GM18507 (cell line): ENCODE measurements at places on chromosomes 16 and 17.

GRCh38 chr17:28982131-28982793, 23.6 kb downstream of the SEZ6 start:
- peak; percentile 60 for DNase-seq

DNA sequence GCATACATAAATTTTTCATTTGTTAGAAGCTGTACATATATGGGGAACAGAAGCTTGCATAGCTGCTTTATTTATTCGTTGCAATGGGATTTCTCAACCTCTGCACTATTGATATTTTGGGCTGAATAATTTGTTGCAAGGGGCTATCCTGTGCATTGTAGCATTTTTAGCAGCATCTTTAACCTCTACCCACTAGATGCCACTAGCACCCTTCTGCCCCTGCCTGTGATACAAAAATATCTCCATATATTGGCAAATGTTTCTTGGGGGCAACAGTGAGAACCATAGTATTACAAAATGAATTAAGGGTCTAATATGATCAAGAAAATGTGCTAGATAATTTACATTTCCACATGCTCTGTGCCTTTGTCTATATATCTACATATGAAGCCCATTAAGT, 1401.0 kb downstream of the CDH11 start:
- DNase-seq: no peak

GRCh38 chr17:63519972-63520882, 2.9 kb upstream of the KCNH6 start:
- DNase-seq: no peak

DNA sequence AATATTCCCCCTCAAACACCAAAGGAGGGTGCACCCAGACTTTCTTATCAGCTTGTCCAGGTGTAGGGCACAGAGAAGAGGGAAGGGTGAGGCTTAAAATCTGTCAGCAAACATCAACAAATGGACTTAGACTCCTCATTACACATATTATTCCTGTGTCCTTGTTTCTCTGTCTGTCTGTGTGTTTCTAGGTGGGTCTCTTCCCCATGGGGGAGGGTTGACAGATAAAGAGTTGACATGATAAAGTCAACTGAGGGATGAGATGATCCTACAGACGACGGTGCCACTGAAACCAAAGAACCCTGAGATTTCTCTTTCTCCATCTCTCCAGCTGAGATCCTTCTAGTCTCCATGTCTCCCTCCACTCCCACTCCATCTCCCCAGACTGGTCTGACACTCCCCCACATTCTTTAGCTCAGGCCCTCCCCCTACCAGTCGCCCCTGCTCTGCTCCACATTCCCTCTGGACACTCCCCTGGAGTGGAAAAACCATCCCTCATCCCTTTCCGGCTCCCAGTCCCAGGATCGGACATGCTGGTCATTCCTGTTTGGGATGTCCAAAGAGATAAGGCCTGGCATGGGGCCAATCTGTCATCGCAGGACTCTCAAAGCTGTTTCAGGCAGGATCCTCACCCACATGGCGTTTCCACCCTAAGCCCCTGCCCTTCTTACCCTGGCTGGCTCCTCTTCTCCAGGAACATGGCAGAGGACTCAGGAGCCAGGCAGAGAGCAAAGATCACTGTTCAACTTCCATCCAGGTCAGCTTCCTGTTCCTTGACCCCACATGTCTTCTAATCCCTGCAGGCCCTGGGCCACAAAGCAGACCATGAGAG, 2.9 kb upstream of the ITGA3 start:
- DNase-seq: no peak

GRCh38 chr16:66703406-66704215, 7.1 kb upstream of the CMTM4 start:
- DNase-seq: no peak

DNA sequence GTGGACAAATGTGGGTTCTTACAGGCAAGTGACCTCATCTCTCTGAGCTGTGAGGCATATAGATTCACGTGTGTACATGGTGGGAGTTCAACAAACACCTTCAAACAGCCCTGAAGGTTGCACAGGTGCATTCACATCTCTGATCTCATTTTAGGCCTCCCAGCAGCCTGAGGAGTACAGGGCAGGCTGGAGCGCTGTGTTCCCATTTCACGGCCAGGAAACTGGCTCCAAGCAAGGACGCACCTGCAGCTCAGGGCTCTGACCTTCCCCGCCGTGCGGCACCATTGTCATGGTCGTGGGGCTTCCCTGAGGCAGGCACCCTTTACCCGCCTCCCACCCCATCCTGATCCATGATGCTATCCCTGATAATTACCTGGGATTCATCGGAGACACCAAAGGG, 4.8 kb upstream of the CD300A start:
- no peak for DNase-seq

DNA sequence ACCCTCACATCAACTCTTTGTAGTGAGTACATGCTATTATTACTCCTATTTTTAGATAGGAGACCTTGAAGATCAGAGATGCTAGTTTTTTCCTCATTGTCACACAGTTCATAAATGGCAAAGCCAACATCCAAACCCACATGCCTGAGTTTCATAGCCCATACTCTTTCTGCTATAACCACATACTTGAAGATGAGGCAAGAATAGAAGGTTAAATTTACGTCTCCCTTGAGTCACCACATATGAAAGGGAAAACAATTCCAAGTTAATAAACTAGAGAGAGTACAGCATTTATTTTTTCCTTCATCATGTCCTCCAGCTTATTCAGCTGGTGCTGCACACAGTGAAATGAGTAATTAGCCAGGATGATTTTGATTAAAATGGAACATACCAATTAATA, 23.7 kb downstream of the NUDT7 start:
- no peak for DNase-seq

DNA sequence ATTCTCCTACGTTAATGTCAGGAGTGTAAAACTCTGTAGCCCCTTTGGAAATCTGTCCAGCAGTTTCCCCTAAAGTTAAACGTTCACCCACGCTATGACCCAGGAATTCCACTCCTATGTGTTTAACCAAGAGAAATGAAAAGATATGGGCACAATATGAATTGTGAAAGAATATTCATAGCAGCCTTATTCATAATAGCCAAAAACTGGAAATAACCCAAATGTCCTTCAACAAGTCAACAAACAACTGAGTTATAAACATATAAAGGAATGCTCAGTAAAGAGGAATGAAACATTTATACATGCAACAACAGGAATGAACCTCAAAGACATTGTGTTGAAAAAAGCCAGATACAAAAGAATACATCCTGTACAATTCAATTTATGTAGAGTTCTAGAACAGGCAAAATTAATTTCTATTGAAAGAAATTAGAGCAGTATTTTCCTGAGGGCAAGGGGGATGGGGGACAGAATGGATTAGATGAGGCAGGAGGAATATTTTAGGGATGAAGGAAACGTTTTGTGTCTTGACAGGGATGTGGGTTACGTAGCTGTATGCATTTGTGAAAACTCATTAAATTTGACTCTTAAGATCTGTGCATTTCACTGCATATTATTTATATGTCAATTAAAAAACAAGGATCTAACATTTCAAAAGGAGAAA, 286.7 kb upstream of the CDH5 start:
- DNase-seq: no peak

DNA sequence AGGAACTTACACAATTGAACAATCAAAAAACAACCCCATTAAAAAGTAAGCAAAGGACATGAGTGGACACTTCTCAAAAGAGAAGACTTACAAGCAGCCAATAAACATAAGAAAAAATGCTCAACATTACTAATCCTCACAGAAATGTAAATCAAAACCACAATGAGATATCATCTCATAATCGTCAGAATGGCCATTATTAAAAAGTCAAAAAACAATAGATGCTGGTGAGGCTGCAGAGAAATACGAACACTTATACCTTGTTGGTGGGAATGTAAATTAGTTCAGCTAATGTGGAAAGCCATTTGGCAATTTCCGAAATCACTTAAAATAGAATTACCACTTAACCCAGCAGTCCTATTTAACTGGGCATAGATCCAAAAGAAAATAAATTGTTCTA, 301.9 kb upstream of the KCNJ16 start:
- no peak for DNase-seq
